Uterus (tissue), 4 donors: ENCODE measurements at places on chromosomes 6 and 20. TPM values are rescaled to one million over a fixed set of nuclear protein-coding genes. Genes with fewer than 3 reads are reported as not detected.

GRCh38 chr6:132446141-132446854 is 45.0 kb upstream of the MOXD1 start:
- no peak for DNase-seq
- H3K27ac ChIP-seq: no peak overlapping the region
- H3K4me1 ChIP-seq: no peaks in the 10 kb centered on the region

- H3K27me3 ChIP-seq: no peaks in the 10 kb centered on the region
- H3K4me1 ChIP-seq: peaks cover 13% of the 10 kb centered on the region
- H3K27ac ChIP-seq: no peak overlapping the region
- no peak for DNase-seq
Observed at GRCh38 chr6:157228426-157229131, 94.7 kb downstream of the TMEM242 start.

Gene SRF
- total RNA-seq: 109 TPM

GRCh38 chr6:85062884-85063283 is 298.5 kb upstream of the TBX18 start:
- no peaks in the 10 kb centered on the region for H3K36me3 ChIP-seq
- H3K27ac ChIP-seq: no peak overlapping the region
- no peak overlapping the region for H3K4me3 ChIP-seq
- H3K4me1 ChIP-seq: no peaks in the 10 kb centered on the region

DNA sequence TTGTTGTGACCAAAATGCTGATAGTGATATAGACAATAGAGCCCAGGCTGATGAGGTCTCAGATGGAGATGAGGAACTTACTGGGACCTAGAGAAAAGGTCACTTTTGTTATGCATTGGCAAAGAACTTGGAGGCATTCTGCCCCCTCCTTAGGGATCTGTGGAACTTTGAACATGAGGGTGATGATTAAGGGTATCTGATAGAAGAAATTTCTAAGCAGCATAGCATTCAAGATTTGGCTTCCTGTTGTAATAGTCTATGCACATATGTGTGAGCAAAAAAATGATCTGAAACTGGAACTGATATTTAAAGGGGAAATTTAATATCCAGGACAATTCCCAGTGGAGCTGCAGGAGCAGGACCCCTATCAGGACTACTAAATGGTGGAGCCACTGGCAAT is 17.1 kb downstream of the HLA-A start:
- no peak for DNase-seq
- peaks cover 1% of the 10 kb centered on the region for H3K4me1 ChIP-seq
